ENCODE measurements at places on chromosomes 13 and 19.

GRCh38 chr19:873084-873483 lies 13.6 kb downstream of the CFD start:
- DNase-seq: peak; percentile 62

DNA sequence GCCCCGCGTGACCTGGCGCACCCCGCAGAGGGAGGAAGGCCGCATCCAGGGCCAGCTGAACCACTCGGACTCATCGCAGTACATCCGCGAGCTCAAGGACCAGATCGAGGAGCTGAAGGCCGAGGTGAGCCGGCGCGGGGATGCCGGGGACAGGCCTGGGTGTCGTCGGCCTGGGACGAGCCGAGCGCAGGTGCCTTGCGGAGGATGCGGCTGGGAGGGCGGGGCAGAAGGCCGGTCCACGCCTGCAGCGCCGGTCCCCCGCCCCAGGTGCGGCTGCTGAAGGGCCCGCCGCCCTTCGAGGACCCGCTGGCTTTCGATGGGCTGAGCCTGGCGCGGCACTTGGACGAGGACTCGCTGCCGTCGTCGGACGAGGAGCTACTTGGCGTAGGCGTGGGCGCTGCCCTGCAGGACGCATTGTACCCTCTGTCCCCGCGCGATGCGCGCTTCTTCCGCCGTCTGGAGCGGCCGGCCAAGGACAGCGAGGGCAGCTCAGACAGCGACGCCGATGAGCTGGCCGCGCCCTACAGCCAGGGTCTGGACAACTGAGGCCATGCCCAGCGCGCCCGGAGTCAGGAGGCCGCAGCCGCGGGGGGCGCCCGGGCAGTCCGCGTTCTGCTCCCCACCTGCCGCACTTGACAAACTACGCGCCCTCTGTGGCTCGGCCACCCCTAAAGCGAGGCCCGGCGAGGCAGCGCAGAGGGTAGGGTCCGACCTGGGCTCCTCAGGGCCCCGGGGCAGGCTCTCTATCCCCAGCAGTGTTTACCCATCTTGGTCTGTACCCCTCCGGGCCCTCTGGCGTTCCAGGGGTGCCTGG lies 10.8 kb downstream of the PRR36 start:
- DNase-seq: no peak

- no peak for DNase-seq
Observed at GRCh38 chr13:41492432-41493260, 35.3 kb downstream of the RGCC start.

DNA sequence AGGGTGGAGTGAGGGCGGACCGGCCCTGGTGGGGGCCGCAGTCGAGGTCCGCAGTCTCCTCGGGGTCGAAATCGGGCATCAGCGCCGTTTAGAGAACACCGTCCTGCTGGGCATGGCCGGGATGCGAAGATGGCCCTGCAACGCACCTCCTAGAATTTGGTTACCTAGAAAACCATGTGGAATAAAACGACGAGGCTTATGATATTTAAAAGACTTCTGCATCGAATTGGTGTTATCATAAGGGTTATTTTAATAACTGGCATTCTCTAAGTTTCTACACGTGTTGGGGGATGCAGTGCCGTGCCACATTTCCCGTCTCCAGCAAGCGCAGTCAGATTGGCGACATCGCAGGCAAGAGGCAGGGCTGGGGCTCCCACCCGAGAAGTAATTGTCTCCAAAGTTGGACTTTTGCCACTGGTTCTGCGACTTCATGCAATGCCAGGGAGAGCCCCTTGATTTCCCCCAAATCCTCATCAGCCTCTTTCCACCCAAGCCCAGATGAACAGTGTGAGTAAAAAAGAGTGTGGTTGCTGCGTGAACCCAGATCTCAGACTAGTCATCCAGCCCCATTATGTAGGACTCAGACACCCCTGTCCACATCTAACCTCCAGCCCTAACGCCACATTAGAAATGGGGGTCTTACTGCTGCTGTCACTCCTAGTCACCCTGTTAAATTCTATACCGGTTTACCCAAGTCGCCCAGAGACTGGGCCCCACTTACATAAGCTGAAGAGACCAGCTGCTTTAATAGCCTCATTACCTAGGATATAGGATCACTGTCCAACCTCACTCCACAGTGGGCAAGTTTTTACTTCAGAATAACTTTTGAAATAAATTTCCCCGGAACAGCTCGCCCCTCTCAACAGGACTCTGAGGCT lies 571 bp upstream of the DHRS12 start:
- no peak for DNase-seq

- no peak for DNase-seq
Observed at GRCh38 chr13:31588316-31588715, 151.0 kb upstream of the RXFP2 start.

DNA sequence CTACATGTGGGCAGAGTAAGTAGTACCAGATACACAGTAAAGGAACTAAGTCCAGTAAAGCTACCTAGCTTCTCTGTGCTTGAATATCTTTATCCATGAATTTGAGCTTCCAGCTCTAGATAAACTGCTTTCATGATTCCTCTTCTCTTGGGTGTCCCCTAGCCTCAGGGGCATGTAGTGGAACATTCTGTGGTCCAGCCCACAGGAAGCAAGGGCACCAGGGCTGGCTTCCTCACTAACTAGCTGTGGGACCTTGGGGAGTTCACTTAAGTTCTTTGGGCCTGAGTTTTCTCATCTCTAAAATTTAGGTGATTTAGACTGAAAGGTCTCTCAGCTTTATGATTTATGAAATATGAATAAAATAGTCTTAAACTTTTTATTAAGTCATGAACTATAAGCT lies 185.7 kb downstream of the KATNAL1 start:
- no peak for DNase-seq

DNA sequence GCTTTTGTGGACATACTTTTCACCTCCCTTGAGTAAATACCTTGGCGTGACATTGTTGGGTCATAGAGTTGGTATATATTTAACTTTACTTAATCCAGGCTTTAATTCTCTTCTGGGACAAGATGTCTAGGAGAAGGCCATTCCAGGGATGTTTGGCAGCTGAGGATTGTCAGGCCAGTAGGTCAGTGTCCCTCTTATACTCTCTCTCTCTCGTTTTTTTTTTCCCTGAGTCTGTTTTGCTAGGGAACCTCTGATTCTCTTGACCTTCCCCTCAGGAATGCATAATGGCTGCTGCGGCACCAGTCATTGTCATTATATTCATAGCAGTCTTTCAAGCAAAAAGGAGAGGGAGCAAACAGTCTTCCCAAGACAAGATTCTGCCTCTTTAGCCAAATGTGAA lies 48.8 kb downstream of the BICRA start:
- DNase-seq: no peak

GRCh38 chr13:106052200-106052767 lies 483.2 kb downstream of the EFNB2 start:
- DNase-seq: no peak

DNA sequence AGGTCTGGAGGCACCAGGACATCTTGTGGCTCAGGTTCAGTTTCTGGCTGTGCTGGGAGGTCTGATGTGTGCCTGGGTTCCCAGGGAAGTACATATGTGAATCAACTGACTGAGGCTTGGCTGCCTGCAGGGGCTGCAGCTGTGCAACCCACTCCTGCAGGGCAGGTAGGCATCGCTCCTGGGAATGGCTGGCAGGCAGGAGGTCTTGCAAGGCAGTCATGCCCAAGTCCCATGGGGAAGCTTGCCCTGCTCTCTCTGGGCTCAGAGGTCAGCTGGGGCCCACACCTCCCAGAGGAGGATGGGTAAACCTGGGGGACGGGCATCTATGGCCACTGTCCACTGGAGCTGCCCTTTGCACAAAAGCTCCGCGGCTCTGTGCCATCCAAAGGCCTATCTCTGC lies 1141.8 kb downstream of the SLITRK1 start:
- DNase-seq: no peak

DNA sequence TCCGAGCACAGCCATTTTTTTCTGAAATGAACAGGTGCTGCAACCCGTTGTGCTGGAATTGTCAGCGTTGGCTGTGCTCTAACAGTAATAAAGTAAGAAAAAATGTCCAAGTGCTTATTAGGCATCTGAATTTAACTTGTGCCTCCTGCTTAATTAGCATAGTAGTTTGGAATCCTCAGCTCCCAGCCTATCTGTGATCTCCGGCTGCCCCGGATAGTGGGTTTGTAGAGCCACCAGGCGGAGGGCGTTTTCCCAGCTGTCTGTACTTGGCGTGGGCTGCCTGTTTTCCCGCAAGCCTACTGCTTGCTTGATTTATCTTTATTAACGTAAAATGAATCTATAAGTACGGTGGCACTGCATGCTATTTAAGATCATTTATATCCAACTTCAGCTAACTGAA lies 137.9 kb downstream of the MTUS2 start:
- DNase-seq: no peak

DNA sequence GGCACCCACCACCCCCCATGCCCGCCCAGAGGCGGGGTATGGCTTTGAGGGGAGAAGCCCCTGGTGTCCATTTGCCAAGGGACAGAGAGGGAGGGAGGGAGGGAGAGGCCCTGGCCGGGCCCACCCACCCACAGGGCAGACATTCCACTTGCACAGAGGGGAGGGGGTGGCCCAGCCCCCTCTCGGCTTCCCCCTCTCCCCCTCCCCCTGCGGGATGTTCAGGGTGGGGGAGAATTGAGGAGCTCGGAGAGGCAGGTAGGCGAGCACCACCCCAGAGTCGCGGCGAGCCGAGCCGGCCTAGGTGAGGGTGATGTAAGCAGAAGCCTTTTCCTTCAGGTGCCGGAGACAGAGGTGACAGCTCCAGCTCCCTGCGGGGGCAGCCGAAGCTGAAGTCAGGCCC lies 12.3 kb downstream of the DPF1 start:
- DNase-seq: no peak

DNA sequence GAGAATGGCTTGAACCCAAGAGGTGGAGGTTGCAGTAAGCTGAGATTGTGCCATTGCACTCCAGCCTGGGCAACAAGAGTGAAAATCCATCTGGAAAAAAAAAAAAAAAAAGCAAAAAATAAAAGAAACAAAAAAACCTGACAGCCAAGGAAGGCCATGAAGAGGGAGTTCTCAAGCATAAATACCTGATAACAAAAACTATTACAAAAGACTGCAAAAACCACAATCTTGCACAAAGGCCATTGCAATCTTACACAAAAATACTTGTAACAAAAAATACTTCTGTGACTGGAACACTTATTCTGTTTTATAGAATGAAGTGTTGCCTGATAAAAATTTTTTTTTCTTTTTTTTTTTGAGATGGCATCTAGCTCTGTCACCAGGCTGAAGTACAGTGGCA lies 61.5 kb upstream of the TSC22D1 start:
- no peak for DNase-seq

DNA sequence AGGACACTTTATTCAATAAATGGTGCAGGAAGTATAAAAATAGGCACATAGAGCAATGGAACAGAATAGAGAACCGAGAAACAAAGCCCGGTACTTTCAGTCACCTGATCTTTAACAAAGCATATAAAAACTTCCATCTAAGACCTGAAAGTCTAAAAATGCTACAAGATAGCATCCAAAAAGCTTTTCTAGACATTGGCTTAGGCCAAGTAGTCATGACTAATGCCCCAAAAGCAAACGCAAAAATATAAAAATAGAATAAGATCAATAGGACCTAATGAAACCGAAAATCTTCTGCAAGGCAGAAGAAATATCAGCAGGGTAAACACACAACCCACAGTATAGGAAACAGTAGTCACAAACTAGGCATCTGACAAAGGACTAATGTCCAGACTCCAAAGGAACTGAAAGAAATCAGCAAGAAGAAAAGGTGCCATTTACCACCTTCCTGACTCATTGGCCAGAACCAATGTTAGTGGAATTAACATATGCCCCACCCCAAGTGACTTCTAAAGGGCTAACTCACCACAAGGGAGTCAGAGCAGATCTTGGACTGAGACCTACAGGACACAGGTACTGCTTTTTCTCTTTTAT lies 40.8 kb upstream of the CEACAM21 start:
- no peak for DNase-seq

- DNase-seq: no peak
Observed at GRCh38 chr13:30321256-30321655, 13.9 kb upstream of the KATNAL1 start.

- no peak for DNase-seq
Observed at GRCh38 chr19:12255372-12255771, 39.3 kb downstream of the ZNF44 start.

- no peak for DNase-seq
Observed at GRCh38 chr13:43132257-43132656, 108.9 kb downstream of the DNAJC15 start.

DNA sequence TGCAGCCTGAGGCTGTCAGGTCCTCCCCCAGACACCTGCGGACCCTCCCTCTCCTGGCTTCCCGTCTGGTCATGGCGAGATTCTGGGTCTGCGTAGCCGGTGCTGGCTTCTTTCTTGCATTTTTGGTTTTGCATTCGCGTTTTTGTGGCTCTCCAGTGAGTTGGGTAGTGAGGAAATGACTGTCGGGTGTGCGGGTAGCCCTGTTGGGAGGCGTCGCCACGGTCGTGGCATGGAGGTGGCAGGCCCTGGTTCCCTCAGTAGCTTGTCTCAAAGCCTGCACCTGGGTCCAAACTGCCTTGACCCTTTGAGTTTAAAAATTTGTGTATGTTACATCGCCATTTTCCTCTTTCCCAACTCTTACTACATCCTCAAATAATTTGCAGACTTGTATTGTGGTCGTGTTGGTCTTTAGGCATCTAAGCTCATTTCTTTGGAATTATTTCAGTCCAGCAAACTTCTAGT lies 344 bp downstream of the NHLRC3 start:
- peak; percentile 24 for DNase-seq

GRCh38 chr13:24272452-24273161 lies 36.8 kb upstream of the C1QTNF9 start:
- DNase-seq: no peak

DNA sequence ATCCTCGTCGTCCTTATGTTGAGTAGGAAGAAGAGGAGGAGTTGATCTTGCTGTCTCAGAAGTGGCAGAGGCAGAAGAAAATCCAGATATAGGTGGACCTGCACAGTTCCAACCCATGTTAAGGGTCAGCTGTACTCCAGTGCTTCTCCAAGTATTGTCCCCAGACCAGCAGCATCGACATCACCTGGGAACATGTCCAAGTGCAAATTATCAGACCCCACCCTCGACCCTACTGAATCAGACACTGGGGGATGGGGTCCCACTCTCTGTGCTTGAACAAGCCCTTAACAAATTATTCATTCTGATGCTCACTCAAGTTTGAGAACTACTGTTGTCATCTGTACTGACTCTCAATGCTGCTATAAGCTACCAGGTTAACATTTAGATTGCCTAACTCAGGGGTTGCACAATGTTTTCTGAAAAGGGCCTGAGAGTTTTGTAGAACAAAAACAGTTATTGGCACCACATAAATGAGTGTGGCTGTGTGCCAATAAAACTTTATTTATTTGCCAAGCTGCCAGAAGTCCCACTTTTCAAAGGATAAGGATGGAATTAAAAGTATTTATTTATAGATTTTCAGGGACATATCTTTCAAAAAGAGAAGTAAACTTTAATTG lies 226.7 kb upstream of the IPO5 start:
- no peak for DNase-seq
